DMS79 treated with DMSO at 0.1 percent for 48 hours (cell line): ENCODE measurements at places on chromosomes 16 and 17.
A peak's percentile ranks its signal among the peaks of the same experiment; 100 is the strongest.

- DNase-seq = no peak
These were observed 2286.4 kb downstream of the TP53TG3F start for GRCh38 chr16:35745821-35746248.

DNA sequence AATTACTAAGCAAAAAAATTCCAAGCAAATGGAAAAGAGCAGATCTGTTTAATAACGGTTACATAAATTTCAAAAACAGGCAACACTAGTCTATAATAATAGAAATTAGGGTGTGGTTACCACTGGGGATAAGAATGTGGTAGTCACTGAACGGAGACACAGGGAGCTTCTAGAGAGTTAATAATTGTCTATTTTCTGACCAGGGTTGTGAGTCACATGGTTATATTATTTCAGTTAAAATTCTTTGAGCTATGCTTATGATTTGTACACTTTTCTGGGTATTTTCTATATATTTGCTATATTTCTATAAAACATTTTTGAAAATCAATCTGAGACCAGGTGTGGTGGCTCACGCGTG is 433.9 kb upstream of the MAF start:
- DNase-seq = no peak

GRCh38 chr17:8869114-8869815 is 1.8 kb upstream of the PIK3R6 start:
- no peak for DNase-seq

DNA sequence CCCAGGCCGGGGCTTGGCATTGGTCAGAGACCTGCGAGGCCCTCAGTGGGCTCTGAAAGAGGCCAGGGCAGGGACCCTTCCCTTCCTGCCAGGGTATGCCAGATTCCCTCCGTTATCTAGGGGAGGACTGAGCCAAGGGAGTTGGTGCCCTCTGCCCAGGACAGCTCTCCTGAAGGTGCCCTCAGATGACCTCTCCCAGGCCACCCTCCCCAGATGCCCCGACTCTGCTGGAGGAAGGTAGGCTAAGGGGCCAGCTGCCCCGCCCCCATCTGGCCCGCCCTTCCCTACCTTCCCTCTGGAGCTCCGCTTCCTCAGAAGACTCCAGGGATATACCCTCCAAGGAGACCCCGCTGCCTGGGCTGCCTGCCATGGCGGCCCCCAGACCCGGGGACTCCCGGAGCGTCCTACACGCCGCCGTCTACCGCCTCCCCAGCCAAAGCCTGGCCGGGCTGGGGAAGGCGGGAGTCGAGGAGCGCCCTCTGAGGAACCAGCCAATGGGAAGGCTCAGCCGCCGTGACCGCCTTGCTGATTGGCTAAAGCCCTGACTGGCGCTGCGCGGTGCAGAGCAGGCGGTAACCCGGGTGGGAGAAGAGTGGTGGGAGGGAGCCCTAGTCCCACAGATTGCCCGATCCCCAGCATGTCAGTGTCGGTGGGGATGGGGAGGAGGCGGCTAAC is 7.0 kb downstream of the MPP2 start:
- peak; percentile 76 for DNase-seq

- DNase-seq = peak; percentile 20
These were observed 61.0 kb upstream of the RBL2 start for GRCh38 chr16:53372992-53373871.

- DNase-seq = no peak
These were observed 6.3 kb downstream of the TRAF7 start for GRCh38 chr16:2161911-2162310.

DNA sequence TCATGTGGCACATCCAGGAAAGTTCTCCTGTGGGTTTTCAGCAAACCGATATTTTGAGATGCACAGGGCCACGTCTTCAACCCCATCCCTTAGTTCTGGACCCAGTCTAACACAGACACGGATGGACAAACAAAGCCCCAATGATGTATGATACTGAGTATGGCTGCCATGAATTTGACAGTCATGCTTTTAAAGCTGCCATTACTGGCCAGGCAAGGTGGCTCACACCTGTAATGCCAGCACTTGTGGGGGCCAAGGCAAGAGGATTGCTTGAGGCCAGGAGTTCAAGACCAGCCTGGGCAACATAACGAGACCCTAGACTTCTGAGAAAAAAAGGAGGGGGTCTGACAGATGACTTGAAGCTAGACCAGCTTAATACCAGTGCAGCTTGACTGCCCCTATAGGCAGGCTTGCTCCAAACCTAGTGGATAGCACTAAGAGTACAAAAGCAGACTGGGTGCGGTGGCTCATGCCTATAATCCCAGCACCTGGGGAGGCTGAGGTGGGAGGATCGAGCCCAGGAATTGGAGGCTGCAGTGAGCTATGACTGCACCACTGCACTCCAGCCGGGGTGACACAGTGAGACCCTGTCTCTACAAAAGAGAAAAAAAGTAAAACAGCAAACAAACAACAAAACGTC is 10.8 kb upstream of the ZNF629 start:
- no peak for DNase-seq

- DNase-seq = peak; percentile 16
These were observed 7.7 kb downstream of the GIT1 start for GRCh38 chr17:29581583-29582253.

GRCh38 chr17:6639586-6640535 is 650 bp downstream of the KIAA0753 start:
- no peak for DNase-seq

- no peak for DNase-seq
These were observed 6.6 kb downstream of the POLR2C start for GRCh38 chr16:57469046-57469445.

DNA sequence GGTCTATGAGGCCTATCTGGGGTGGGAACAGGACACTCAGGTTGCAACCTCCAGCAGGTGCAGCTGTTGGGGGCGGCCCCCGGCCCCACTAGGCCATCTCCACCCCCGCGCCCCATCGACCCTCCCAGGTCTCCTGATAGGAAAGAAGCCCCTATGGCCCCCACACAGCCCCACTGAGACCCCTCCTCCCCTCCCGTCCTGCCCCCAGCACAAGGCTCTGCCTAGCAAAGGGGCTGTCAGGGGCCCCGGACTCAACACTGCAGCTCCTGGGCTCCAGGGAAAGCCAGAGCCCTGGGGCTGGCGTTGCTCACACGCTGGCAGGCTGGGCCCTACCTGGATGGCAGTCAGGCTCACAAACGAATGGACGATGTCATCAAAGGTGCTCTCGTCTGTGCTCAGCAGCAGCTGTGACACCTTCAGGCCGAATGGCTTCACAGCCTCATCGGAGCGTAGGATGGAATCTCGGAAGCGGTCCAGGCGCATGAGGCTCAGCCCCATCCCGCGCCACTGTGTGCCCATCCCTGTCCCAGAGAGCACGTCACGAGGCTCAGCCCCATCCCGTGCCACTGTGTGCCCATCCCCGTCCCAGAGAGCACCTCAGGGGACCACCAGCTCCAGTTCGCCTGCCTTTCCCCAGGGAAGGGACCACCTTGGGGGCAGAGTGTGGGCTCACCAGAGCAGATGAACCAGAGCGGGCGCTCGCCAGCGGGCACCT is 7.3 kb downstream of the FASN start:
- DNase-seq = no peak

GRCh38 chr16:46857368-46857945 is 26.5 kb upstream of the C16orf87 start:
- DNase-seq = peak; percentile 11
